ENCODE measurements at places on chromosomes 3 and 15.

- no peak for DNase-seq
Observed at GRCh38 chr3:45498532-45498931, 96.0 kb upstream of the LIMD1 start.

GRCh38 chr3:115090712-115091111, 56.4 kb downstream of the ZBTB20 start:
- no peak for DNase-seq

GRCh38 chr15:83971992-83972391, 263.6 kb upstream of the GOLGA6L4 start:
- DNase-seq = no peak

- no peak for DNase-seq
Observed at GRCh38 chr15:48001393-48002039, 119.3 kb upstream of the SLC24A5 start.

- no peak for DNase-seq
Observed at GRCh38 chr3:112956351-112956750, 18.6 kb downstream of the CD200R1 start.

DNA sequence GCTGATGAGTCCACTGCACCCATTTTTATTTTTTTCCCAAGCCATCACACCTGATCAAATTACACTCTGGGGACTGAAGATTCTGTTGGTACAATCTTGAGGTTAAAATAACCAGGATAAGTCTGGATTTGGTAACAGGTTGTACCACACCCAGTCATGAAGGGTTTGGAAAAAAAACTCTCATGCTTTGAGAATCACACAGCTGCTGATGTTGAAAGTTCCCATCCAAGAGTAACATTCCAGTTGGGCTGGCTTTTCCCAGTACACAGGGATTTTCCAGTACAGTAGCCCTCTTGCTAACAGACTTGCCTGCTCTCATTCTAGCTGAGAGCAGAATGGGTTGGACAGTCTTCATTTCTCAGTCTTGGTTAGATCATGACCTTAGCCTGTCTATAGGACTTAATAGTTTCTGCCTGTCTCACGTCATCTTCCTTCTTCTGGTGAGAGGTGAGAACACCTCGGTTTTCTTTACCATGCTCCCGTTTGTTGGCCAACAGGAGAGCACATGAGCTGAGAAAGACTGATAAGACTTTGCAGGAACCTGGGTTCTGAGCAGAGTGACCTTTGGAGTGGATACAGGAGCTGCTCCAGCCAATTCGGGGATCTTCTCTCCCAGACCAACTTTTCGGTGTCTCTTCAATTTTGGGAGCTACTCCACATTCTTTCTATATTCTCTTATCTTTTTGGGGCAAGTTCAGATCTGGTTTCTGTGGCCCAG, 300.1 kb upstream of the LYSMD4 start:
- DNase-seq = no peak

- DNase-seq = no peak
Observed at GRCh38 chr3:61626484-61626883, 65.1 kb downstream of the PTPRG start.

DNA sequence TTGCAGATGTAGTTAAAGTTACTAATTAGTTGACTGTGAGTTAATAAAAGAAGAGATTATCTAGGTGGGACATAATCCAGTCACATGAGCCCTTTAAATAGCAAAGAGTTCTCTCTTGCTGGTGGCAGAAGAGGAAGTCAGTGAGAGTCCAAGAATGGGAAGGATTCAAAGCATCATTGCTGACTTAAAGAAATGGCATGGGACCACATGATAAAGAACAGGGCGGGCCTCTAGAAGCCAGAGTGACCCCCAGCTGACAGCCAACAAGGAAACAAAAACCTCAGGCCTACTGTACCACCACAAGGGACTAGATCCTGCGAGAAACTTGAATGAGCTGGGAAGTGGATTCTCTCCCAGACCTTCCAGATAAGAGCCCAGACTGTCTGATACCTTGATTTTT, 447.2 kb upstream of the CCDC54 start:
- no peak for DNase-seq

DNA sequence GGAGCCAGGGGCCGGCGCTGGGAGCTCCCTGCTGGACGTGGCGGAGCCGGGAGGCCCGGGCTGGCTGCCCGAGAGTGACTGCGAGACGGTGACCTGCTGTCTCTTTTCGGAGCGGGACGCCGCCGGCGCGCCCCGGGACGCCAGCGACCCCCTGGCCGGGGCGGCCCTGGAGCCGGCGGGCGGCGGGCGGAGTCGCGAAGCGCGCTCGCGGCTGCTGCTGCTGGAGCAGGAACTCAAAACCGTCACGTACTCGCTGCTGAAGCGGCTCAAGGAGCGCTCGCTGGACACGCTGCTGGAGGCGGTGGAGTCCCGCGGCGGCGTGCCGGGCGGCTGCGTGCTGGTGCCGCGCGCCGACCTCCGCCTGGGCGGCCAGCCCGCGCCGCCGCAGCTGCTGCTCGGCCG, 1.5 kb downstream of the SMAD6 start:
- no peak for DNase-seq

DNA sequence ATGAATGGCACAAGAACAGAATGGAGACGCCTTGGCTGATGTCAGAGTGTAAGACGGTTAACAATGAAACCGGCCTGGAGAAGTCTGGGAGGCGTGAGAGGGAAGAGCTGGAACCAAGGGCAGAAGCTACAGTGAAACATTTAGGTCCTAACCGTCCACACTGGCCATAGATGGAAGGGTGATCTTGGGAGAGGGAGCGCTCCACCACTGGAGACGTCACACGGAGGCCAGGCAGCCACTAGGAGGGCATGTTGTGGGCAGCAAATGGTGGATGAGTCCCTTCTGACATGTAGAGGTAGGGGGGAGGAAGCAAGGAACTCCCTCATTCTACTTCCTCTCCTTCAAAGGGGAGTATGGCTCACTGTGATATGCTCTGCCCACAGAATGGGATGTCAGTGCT, 23.8 kb downstream of the FEM1B start:
- DNase-seq = no peak

DNA sequence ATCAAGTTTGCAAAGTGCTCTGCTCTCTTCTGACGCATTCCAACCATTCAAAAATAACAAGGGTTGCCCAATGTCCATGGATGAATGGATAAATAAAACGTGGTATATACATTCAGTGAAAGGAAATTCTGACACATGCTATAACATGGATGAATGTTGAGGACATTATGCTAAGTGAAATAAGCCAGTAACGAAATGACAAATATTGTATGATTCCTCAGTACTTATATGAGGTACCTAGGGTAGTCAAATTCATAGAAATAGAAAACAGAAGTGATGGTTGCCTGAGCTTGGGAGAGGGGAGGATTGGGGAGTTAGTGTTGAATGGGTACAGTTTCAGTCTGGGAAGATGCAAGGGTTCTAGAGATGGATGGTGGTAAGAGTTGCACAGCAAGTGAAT, 33.9 kb downstream of the SH3BP5 start:
- DNase-seq = no peak

GRCh38 chr15:91465696-91466095, 365.6 kb downstream of the SV2B start:
- DNase-seq = no peak

All from stimulated activated CD8-positive, alpha-beta memory T cell treated with anti-CD3 and anti-CD28 coated beads, Interleukin-4, amount 100 ng/mL, for 1 hour (primary cell).